ENCODE measurements at places on chromosomes 4 and X.

- DNase-seq, result no peak
Measured at GRCh38 chrX:105618393-105619101, 203.8 kb upstream of the NRK start.

DNA sequence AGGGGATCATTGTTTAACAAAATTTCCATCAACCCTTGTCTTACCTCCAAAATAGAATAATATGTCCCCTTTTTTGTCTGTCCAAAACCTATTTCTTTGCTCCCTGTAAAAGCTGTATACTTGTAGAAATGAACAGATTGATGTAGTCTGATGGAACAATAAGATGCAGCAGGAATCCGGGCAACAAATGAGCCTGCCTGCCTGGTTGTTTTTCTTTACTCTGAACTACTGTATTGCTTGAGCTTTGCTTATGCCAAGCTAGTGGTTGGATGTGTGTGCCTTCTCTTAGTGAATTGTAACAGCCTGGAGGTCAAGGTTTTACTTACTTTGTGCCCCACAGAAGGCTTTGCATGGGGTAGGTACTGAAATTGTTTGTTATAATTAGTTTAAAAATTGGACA lies 116.2 kb upstream of the TLL1 start:
- no peak for DNase-seq

- no peak for DNase-seq
Measured at GRCh38 chr4:46211406-46211805, 87.6 kb upstream of the GABRG1 start.

DNA sequence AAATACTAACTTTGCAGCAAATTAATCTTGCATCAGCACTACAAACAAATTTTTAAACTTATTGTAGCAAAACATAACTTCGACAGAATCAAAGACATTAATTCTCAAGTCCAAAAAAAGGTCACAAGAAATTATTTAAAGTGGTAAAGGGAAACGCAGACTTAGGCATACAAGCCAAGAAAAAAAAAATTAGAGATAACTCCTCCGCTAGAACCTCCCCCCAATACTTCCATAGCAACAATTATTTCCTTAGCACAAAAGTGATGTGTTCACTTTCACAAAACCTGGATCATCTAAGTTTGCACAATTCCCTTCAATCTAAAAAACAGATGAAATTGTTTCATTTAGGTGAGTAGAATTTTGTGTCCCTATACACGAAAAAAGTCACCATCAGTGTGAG lies 1.1 kb downstream of the LRBA start:
- DNase-seq, result no peak

DNA sequence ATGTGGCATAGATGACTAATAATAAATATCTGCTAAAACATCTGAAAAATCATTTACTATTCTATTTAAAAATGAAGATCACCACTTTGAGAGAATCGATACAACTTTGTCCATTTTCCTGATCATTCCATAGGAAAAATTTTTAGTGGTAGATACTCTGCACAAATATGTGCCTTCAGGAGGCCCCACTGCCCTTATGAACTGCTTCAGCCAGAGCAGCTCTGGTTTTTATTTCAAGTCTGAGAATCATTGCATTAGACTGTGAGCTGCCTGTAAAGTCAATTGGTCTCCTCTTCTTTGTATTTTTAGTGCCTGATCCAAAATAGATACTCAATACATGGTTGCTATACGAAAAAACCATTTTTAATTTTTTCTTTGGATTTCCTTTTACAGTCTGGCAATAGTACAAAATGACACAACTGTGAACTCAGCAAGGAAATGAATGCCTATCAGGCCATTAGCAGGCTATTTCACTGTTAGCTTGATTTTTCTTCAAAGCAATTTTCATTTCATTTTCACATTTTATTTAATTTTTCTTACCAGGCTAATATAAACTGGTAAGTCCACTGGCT lies 69.1 kb downstream of the SHISA3 start:
- DNase-seq, result no peak

DNA sequence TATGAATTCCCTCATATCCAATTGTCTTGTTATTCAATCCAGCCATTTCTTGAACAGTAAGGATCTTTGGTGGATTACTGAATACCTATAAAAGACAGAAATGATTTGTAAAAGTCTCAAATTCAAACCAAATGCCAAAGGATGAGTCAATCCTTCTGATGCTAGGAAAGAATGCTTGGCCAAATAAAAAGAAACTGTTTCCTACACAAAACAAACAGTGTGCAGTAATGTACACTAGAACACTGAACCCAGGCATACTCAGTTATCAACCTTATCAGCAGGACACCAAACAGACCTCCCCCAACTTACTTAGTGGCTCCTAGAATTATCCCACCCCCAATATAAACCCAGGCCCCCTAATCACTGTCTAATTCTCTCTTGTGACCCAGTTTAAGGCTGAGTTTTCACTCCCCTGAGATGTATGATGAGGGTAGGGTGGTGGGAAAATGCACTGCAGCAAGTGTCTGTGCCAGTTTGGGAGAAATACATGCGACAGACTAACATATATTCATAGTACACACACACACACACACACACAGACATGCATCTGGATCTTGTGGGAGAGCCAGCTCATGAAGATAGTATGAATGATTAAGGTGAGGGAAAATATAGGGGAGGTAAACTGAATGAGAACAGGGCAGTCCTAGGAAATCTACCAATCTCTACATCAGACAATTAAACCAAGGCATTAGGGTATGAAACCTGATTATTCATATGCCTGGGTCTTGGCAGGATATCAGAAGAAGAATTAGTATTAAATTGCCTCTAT lies 35.0 kb downstream of the CLDN2 start:
- no peak for DNase-seq

- DNase-seq, result no peak
Measured at GRCh38 chr4:159117968-159118367, 15.1 kb downstream of the RAPGEF2 start.

DNA sequence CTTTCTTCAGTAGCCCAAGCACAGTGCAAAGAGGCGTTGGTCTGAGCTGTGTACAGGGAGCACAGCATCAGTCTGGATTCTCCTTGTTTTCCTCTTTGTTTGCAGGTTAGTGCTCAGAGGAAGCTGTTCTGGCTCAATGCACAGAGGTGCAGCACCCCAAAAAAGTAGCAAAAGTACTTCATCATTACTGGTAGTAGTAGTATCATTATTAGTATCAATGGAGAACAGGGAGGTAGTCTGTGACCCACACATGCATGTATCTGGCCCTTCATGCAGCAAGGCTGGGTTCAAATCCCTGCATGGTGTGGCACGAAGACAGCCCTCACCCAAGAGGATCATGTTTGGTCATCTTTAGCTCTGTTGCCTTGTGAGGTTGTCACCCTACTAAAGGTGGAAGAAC lies 68.7 kb downstream of the CXXC4 start:
- no peak for DNase-seq

DNA sequence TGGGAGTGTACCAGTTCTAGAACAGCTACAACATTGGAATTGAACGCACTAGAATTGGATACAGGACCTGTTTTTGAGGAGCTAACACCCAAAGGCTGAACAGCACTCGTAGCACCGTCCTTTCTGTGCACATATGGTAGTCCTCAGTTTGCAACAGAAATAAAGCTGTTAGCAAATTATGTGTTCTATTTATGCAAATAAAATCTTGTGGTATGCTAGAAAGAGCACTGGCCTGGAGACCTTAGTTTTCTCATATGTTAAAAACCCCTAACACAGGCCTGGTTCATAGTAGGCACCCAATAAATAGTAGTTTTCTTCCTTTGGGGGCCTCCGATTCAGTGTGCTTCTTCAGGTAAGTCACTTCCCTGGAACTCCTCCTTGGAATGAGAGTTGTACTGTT lies 140.3 kb downstream of the AR start:
- DNase-seq, result no peak

DNA sequence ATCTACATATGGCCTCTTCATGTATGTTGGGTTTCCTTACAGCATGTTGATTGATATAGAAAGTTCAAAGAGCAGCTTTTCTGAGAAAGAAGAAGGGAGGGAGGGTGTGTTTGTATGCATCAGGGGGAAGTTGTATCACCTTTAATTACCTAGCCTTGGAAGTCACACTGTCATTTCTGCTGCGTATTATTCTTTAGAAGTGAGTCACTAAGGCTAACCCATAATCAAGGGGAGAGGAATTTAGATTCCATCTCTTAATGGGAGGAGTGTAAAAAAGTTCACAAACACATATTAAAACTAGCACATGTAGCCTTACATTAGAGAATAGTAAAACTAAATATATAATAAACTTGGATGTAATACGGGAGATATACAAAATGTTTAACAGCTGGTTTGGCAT lies 86.5 kb upstream of the CBLL2 start:
- no peak for DNase-seq

GRCh38 chr4:76732246-76732645 lies 165.7 kb downstream of the SOWAHB start:
- peak; percentile 13 for DNase-seq

DNA sequence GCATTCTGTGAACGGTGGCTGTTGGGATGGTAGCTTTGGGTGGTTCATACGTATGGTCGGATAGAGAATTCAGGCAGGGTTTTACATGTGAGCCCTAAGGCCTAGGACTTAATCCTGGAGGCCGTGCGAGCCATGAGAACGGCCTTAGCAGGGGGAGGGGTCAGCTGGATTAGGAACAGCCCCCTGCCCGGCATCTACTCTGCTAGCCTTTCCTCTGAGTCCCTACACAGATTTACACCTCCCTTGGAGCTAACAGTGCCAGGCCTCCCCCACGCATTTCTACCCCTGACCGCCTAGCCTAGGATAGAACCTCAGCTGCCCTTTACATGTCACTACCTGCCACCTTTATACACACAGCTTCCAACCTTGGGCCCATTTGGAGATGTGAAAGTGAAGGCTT lies 7.1 kb downstream of the PRAF2 start:
- no peak for DNase-seq

DNA sequence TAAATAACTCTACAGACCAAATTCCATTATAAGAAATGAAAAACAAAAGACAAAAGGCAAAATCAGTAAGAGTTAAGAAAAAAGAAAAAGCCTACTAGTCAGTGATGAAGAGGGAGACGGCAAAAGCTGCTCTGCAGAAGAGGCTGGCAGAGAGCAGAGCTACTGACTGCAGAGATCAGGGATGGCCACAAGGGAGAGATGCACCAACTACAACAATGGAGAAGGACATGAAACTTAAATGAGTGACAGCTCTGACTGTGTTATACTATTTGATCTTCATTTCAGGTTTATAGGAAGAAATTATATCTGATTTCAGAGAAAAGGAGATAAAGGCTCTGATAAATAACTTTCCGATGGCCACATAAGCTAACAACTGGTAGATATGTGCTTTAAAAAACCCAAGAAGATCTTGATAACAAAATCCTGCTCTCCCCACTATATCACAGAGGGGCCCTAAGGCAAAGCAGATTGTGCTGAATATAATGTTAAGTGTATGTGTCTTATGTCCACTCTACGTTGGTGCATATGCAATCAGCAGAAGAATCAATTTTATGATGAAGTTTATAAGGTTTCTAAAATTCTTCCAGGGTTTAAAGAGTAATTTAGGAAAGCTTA lies 58.4 kb upstream of the COX18 start:
- no peak for DNase-seq

GRCh38 chrX:15469613-15470012 lies 23.5 kb downstream of the PIR start:
- DNase-seq, result no peak

DNA sequence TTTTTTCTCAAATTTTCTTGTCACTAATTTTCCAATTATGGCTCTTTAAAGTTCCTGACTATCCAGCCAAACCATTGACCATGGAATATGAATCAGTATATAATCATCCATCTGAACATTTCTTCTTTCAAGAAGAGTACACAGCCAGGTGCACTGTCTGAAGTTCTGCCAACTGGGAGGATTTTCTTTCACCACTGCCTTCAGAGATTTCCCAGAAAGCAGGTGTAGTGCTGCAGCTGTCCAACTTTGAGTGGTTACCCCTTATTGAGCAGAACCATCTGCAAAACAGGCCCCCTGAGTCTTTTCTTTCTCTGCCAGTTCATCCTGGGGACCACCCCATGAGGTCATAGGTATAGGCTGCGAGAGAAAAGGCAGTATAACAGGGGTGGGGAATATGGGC lies 1213.2 kb downstream of the RAPGEF2 start:
- no peak for DNase-seq

DNA sequence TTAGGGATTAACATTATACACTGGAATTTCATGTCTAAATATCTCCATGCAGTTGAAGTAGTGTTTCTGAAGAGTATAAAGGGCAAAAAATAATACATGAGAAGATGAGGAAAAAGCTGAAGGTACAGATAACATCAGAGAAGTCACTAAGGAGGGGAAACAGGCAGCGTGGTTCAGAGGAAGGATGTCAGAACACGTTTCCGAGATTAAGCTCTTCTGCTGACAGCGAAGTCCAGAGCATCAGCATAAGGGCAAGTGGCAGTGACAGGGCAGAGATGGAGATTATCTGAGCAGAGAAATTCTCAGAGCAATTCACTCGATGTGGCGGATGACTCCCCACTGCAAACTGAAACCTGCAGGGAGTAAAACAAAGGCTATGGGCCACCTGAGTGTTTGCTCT lies 443.2 kb upstream of the FRG1 start:
- no peak for DNase-seq

GRCh38 chr4:3707423-3708102 lies 58.6 kb upstream of the ADRA2C start:
- DNase-seq, result no peak

DNA sequence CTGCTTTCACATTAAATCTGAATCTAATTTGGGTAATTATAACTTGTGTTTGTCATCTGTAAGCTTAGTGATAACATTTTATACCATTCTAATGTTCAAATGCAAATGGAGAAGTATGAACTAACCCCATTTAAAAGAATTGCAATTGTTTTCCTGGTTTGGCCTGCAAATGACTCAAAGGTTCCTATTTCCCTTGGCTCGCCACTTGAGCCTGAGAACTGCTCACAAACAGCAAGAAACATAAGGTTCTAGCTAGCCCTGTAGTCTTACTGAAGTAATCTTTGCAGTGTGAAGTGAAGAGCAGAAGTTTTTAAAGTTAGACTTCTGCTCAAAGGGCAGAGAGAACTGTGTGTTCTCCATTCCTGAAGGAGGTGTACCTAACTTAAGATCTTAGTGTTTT lies 27.2 kb downstream of the UPRT start:
- DNase-seq, result no peak

DNA sequence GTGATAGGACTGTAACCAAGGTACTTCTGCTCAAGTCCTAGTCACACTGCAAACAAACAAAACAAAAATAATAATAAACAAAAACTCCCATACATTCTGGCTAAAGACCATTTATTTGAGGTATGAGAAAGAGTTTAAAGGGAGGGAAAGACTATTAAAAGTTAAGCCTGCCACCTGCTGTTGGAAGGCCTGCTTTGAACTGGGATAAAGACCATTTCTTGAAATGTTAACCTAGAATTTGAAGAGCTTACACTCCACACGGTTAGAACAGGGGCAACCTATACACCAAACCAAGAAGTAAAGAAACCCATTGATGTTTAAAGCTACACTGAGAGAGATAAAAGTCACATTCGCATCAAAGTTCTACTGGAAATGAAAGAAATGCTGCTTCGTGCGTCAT lies 548.7 kb upstream of the DIPK2B start:
- DNase-seq, result no peak

Measured in NCI-H524 (cell line).